ENCODE measurements at places on chromosomes 6 and 20.

DNA sequence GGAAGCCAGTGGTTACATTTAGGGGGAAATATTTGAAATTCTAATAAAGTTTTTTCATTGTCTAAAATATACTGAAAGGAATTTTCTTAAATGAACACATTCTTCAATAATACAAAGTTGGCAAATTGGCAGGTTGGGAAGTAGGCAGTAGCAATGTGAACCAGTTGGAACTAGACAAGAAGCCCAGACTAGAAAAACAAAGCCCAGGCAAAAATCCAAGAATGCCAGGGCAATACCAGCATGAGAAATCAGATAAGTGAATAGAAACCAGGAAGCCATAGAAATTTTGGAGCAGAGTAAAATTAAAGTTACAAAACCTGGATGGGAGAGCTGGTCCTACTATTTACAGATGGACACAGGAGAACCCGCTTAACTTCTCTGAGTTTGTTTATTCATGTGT is 52.2 kb downstream of the TPBG start:
- no peak for DNase-seq

DNA sequence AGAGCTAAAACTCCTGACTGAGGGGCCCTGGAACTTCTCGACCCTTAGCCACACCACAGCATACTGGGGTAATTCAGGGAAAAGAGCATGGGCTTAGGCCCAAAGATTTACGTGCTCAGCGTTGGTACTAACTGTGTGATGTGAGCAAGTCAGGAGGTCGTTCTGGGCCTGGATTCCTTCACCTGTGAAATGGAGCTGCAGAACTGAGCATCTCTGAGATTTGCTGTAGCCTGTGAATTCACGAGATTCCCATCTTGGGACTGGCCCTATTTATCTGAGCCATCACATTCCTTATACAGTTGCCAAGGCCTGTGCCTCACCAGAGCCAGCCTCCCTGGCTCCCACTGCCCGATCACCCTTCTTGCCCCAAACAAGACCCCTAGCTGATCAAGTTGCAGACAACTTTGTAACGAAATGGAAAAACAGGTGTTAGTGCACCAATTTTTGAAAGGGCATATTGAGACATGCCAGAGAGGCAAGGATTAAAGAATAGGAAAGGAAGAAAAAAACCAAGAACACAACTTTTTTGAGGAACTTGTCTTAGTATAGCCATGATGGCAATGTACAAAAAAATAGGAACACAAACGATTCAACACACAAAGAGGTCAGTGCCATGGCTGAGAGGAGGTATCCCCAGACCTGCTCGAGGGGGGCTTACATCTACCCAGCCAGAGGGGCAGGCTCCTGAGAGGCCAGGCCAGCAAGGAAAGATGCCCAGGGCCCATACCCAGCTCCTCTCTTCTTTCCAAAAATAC is 323.0 kb upstream of the JARID2 start:
- no peak for DNase-seq

- no peak for DNase-seq
Observed at GRCh38 chr6:155143578-155144106, 120.2 kb upstream of the CLDN20 start.

DNA sequence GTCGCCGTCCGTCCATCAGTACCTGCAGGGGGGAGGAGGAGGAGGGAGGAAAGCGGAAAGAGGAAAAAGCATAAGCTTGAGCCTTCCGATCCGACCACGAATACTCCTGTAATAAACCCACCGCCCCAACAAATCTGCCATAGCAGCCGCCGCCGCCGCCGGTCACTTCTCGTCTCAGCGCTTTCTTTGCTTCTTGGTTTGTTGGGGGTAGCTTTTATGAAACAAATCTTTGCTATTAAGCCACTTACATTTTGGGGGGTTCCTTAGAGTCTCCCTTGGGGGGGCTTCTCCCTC is 277 bp downstream of the ADGRB3 start:
- DNase-seq = no peak

DNA sequence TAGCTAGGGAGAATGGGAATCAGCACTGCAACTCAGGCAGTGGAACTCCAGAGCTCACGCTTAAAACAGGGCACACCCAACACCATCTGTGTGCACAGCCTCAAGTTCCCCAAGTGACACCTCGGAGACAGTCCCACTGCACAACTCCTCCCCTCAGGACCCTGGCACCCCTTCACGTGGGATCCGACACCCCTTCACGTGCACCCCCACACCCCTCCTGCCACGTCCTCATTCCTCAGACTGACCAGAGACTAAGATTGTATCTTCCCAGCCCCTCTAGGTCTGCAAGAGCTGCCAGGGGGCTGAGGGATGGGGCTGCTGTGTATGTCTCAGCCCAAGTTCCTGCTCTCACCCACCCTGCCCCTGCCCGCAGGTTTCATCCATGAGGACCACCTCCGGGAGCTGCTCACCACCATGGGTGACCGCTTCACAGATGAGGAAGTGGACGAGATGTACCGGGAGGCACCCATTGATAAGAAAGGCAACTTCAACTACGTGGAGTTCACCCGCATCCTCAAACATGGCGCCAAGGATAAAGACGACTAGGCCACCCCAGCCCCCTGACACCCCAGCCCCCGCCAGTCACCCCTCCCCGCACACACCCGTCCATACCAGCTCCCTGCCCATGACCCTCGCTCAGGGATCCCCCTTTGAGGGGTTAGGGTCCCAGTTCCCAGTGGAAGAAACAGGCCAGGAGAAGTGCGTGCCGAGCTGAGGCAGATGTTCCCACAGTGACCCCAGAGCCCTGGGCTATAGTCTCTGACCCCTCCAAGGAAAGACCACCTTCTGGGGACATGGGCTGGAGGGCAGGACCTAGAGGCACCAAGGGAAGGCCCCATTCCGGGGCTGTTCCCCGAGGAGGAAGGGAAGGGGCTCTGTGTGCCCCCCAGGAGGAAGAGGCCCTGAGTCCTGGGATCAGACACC is 7.6 kb downstream of the MYL9 start:
- no peak for DNase-seq
